ENCODE measurements at places on chromosomes 13 and 19. TPM values are rescaled to one million over a fixed set of nuclear protein-coding genes. Genes with fewer than 3 reads are reported as not detected.
A peak's percentile ranks its signal among the peaks of the same experiment; 100 is the strongest.

ZNF100 gene
- 5.7 TPM for total RNA-seq

LIM2 gene
- not detected for total RNA-seq

ELSPBP1 gene
- 0.90 TPM for total RNA-seq

THSD8 gene
- not detected for total RNA-seq

MADCAM1 gene
- 0.94 TPM for total RNA-seq

DNA sequence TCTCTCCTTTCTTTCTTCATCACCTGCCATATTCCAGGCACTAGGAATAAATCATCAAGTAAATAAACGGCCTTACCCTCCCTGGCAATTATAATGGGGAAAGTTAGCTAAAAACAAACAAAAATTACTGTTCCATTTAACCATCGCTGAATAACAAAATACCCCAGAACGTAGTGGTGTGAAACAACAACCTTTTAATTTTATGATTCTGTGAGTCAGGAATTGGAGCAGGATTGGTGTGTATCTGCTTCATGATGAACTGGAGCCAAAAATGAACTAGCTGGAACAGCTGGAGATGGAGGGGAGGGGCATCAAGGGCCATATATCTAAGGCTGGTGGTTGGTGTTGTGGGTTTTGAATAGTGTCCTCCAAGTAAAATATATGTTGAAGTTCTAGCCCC lies 3.7 kb upstream of the CADM4 start:
- ATAC-seq: no peak

DNA sequence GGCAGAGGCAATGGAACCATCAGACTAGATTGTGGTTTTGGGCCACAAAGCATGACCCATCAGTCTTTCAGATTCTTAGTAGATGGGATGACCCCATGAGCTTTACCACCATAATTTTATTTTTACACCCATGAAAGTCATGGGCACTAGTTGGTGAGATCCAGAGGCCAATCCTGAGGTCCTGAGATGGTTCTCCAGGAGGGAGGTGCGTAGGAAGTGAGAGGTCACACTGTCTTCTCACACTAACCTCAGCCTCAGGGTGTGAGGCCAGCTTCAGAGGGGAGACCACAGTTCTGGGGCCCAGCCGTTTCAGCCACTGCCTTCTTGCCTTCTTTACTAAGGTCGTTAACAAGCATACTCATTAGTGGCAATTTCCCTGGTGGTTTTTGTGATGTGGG lies 106.4 kb downstream of the AKAP11 start:
- no peak for ATAC-seq

DNA sequence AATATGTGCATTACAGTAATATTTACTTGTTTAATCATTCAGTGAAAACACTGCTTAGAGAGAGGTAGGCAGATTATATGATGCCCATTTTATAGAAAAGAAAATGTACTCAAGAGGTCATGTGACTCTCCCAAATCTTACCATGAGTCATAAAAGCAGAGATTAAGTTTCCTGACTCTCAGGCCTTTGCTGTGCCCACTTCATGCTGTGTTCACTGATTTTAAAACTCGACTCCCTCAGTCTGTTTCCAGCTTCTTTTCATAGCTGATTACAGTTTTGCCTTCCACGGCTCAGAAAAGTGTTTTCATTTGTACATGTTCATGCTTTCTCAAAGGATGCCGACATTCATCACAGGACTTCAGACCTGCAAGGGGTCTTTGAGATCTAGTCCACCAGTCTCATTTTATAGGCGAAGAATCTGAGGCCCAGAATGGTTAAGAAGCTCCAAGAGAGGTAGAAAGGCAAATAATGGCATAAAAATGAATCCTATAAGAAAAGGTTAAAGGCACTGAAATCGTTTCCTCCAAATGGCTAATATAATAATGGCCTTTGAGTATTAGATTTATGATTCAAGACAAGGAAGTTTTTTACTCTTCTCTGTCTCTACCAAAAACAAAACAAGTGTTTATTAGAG lies 9.0 kb upstream of the IPO5 start:
- no peak for ATAC-seq

DNA sequence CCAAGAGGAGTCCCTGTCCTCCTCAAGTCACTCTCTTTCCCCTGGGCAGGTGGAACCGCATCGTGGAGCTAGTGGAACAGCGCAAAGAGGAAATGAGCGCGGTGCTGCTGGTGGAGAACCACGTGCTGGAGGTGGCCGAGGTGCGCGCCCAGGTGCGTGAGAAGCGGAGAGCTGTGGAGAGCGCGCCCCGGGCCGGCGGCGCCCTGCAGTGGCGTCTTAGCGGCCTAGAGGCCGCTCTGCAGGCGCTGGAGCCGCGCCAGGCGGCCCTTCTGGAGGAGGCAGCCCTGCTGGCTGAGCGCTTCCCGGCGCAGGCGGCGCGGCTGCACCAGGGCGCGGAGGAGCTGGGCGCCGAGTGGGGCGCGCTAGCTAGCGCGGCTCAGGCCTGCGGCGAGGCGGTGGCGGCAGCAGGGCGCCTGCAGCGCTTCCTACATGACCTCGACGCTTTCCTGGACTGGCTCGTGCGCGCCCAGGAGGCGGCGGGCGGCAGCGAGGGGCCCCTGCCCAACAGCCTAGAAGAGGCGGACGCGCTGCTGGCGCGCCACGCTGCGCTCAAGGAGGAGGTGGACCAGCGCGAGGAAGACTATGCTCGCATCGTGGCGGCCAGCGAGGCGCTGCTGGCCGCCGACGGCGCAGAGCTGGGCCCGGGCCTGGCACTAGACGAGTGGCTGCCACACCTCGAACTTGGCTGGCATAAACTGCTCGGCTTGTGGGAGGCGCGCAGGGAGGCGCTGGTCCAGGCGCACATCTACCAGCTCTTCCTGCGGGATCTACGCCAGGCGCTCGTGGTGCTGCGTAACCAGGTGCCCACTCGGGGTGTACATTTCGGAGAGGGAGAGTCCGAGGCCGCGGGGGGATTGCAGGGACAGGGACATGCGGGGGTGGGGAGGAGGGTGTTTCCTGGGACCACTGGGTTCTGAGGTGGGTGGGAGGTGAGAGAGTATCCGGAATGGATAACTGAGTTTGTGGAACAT lies 52.8 kb downstream of the SPTBN4 start:
- peak; percentile 61 for ATAC-seq

DNA sequence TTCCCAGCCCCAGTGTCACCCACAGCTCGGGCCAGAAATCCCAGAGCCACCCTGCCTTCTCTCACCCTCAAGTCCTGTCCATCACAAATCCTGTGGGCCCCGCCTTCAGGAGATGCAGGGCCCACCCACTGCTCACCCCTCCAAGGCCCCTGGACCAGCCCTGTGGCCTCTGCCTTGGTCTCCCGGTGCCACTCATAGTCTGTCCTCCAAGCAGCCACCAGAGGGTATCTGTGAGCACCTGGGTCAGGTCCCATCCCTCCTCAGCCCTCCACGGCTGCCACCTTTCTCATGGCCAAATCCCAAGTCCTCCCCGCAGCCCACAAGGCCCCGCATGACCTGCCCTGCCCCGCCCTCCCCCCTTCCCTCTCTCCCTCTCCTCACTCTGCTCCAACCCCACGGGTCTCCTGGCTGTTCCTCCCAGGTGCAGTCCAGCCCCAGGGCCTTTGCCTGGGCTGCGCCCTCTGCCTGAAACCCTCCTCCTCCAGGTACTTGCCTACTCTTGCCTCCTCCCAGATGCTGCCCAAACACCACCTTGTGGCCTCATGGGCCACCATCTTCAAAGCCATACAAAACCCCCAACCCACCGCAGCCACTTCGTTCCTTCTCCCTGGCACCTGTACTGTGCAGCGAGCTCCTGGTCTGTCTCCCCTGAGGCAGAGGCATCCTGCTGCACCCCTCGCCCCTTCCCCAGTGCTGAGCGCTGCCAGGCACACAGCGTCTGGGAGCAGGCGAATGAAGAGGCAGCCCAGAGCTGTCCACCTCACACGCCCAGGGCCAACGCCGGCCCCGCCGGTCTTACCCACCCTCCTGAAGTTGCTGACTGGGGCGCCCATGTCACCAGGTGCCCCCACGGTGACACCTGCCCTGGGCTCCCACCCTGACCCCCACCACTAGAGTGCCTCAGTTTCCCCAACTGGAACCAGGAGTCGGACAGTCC lies 13.2 kb upstream of the UQCR11 start:
- ATAC-seq: peak; percentile 83

DNA sequence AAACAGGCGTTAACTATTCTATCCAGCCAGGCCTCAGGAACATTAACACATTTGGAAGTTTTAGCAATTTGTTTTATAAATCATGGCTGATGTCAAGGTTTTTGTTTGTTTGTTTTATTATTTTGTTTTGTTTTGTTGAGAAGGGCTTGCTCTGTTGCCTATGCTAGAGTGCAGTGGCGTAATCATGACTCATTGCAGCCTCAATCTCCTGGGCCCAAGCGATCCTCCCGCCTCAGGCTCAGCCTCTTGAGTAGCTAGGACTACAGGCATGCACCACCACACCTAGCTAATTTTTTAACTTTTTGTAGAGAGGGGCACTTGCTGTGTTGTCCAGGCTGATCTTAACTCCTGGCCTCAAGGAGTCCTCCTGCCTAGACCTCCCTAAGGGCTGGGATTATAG lies 28.3 kb downstream of the NUP58 start:
- ATAC-seq: no peak

GRCh38 chr13:37177125-37177524 lies 71.7 kb upstream of the CSNK1A1L start:
- ATAC-seq: no peak

DNA sequence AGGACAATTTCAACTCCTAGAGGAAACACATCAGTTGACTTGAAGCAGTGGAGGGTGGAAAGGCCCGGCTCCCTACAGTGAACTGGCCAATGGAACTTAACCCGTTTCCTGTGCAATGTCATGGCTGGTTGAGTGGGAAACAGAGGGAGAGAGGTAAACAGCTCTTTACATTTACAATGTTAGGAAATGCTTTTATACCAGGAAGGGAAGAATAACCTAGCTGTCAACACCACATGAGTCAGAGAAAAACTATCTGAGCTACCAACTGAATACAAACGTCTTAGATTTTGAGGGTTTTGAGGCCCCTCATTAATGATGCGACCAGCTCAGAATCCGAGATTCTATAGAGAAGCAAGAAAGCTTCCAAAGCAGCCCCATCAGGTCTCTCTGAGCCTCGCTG lies 36.7 kb downstream of the CARD8 start:
- peak; percentile 55 for ATAC-seq

DNA sequence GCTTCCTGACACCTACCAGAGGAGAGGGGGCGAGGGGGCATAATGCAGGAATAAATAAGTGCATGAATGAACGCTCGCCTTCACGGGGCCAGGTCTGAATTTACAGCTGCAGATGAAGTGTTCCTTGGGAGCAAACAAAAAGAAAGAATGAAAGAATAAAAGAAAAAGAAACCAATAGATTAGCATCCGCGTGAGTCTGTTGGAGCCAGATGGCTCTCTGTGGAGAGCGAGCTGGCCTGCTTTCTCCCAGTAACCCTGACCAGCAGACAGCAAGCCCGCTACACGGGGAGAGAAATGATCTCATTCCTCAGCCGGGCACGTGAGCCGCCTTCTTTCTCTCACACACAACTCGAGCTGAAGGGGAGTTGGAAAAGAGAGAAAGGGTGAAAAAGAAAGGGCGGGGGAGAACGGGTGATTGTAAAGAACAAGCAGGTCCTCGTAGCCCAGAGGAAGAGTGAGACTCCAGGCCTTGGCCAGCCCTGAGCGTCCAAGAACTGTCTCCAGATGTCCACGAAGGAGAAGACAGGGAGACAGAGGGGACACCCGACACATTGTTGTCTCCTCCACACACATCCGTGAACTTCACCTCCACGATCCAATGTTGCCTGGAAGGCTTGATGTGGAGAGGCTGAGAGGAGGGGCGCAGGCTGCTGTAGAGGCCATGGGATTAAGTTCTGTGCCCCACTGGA lies 81.4 kb downstream of the RNASEH2B start:
- peak; percentile 90 for ATAC-seq

DNA sequence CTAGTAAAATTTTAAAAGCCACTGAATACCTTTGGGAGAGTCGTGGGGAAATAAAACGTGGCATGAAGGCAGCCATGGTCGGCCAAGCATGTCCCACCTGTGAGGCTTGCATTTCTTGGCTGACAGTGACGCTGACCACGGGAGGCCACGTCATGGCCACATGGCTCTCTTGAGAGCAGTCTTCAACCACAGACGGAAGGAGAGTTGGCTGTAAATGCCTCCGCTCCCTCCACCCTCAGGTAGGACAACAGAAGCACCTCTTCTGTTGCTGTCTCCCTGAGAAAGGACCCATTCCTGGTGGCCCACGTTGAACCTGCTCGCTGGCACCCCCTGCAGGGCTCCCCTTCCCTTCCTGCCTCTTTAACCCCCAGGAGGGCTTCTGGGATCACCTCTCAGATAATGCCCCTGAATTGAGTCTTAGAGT lies 10.6 kb upstream of the LRRC25 start:
- ATAC-seq: no peak

DNA sequence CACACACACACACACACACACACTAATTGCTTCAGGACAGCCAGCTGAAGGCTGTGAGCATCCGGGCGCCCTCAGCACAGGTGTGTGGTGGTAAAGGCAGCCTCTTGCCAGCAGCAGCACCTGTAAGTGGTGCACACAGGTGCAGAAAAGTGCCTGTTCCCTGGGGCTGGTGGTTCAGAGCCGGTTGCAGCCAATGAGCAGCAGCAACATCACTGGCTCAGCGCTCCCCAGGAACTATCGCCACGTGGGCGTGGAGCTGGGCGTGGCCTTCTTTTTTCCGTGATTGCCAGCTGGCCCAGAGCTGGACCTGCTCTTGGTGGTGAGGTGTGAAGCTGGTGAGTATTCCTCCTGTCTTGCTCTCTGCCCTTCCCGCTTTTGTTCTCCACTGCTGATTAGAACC lies at the start of gene NLRP5:
Gene NLRP5 (plus strand): TSS at position 289 of the 400 bp plus-strand sequence.
- no peak for ATAC-seq

DNA sequence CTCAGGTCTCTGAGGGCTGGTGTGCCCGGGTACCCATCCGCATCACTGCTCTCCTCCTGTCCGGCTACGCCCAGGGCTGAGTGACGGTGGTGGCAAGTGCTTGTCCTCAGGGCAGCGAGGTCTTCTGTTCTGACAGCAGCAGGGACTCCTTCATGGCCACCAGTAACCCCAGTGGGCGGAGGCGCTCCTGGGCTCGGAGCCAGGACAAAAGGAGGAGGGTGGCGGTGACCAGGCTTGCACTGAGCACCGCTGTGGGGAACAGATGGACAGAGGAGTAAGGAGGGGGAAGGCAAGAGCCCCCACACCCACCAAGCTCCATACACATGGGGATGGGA lies 5.8 kb downstream of the CD320 start:
- ATAC-seq: peak; percentile 11

DNA sequence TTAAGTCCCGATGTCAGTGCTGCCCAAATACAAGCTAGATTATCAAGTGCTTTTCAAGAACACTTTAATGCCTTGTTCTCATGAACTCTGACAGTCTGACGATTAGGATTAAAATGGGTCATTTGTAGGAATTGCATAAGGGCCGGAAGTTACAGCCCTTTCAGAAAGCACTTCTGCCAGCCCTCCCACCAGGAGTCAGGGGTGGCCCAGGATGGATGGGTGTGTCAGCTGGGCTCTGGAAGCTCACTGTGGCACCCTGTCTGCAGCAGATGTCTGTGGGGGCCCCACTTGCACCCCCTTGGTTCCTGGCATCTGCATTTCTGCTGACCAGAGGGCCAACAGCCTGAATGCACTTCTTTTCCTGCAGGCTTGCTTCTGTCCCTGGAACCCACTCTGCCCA lies 712.7 kb downstream of the UQCRFS1 start:
- no peak for ATAC-seq

GRCh38 chr13:37490176-37490779 lies 108.3 kb downstream of the POSTN start:
- ATAC-seq: no peak

All from motor neuron (in vitro differentiated cells).